ENCODE measurements at places on chromosomes 16 and 17.

GRCh38 chr16:75541236-75541635 lies 5.3 kb upstream of the CHST5 start:
- DNase-seq, result no peak

DNA sequence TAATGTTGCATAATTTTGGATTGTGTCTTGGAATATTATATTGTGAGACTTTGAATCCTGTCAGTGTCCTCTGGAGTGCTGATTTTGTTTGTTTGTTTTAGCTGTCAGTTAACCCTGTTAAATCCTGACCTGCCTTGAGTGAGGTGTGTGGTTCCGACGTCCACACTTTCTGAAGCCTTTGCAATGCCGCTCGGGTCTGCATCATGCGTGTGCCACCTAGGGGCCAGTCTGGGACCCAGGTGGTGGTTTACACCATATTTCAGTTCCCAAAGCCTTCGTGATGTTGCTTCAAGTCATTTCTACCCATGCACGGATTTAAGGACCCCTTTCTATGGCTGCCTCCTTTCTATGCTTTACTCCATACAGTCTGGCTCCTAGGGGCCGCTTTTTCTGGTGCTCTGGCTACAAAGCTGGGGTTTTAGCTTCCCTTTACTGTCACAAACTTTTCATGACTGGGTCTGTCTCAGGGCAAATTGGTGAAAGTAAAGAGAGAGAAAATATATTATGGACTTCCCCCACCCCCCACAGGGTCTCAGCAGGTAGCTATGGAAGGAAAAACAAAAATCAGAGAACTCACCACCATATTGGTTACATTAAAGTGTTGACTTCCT lies 11.4 kb upstream of the OR4D1 start:
- DNase-seq, result no peak

DNA sequence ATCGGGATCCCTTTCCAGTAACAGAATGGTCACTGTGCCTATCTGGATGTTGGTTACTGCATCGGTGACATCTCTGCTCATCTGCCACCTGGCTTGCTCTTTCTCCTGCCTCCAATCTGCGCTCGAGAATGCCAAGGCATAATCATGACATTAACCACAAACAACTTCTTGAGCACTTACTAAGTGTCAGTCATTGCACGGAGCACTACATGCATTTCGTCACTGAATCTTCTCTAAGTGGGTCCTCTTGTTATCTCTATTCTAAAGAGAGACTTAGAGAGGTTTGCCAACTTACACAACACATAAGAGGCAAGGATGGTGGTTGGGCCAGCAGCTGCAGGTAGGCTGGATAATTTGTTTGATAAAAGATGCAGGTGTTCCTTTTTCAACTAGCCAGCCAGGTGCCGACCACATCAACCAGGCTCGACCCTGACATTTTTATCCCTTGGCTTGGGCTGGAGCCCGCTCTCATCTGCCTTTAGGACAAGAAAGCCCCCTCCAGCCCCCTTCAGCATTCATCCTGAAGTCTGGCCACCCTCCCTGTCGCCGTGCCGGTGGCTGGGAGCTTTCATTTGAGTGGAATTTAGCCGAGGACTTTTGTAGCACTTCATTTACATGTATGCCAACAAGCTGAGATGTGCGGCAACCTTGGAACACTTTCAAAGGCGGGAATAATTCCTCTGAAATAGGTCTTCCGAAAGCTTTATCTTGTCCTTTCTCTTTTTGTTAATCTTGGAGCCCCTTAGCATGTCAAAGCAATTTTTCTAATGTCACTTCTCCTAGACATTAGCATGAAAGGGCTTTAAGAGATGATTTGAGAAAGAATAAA lies 89.3 kb upstream of the NKD1 start:
- DNase-seq, result no peak

DNA sequence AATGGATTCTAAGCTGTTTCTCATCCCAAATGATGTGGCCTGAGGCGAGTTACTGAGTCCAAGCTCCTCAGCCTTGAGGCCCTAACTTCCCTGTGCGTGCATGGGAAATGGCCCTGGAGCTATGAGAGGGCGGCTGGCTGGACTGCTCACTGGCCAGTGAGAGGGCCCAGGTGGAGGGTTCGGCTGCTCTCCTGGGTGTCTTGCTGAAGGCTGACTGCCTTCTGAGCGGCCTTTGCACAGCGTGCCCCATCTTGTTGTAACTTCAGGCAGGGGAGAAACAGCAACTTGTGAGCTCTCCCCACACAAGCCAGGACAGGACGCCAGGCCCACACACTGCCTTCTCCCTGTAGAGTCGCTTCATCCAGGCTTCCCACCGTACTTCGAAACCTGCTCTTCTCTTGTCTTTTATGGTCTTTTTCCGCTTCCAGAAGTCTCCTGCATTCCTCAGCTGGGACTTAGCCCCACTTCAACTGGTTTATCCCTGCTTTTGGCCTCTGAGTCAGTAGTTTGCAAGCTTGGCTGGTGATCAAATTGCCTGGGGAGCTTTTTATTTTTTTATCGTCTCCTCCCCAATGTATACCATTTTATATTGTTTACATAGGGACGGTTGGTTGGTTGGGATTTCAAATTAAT lies 13.3 kb downstream of the CDH3 start:
- DNase-seq, result no peak

GRCh38 chr16:85570735-85571562 lies 42.2 kb upstream of the GSE1 start:
- DNase-seq, result peak; percentile 27
